ENCODE measurements at places on chromosomes 5 and 9. TPM values are rescaled to one million over a fixed set of nuclear protein-coding genes. Genes with fewer than 3 reads are reported as not detected.

- H3K27ac ChIP-seq: no peak overlapping the region
- no peak overlapping the region for H3K4me3 ChIP-seq
- H3K4me1 ChIP-seq: no peaks in the 10 kb centered on the region
- no peaks in the 10 kb centered on the region for H3K36me3 ChIP-seq
Observed at GRCh38 chr5:40226906-40227305, 452.8 kb upstream of the PTGER4 start.

IFNA13 gene
- total RNA-seq: not detected

FUT7 gene
- 0.27 TPM for total RNA-seq

DNA sequence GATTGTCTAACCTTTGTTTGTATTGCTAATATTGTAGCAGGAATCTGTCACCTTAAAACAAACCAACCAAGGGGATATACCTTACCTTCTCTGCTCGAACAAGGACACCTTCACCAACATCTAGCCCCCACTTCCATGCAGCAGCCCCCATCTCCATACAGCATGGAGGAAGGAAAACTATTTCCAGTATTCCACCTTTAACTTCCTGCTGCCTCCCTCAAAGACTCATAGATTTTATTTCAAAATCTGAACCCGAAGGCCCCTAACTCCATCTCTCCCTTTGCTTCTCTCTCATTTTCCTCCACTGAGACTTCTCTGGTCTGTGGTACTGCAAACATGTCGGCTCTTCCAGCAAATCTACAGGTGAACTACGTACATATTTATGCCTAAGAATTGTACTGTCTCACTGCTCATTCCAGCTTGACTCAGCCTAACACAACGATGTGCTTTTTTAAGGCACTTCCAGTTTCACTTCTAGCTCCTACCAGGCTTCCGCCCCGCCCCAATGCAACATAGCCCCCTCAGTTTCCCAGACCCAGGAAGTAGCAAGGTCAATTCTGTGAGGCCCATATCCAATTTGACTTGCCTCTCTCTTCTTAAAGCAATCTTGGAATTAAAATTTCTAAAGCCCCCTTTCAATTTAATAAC is 70.7 kb upstream of the RNF38 start:
- H3K27ac ChIP-seq: no peak overlapping the region
- peaks cover 4% of the 10 kb centered on the region for H3K4me1 ChIP-seq
- H3K36me3 ChIP-seq: no peaks in the 10 kb centered on the region
- no peak overlapping the region for H3K4me3 ChIP-seq

BSPRY gene
- 0.48 TPM for total RNA-seq

DNA sequence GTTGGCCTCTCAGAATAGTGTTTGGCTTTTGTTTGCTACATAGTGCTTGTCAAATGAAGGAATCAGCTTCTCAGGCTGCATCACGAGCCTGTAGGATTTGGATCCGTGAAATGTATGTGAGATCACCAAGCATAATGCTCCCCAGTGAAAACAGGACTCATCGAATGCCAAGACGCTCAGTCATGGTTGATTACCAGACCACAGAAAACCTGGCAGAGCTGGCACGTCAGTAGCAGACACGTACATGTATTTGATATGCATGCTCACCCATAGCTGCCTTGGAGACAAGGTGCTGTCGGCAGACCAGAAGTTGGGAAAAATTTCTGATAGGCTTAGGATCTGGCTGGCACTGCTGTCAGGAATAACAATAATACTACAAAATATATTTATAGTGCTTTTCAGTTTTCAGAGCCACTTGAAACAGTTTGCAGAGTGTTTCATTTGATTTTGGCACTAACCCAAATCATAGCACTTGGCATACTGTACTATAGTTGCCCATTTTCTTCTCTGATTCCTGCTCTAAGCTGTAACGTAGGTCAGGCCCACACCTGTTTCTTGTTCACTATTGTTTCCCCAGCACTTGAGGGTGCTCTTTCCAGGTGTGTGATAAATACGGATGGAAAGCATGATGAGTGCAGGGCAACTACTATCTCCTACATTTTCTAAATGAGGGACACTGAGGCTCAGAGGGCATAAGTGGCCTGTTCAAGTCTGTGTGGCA is 226.1 kb downstream of the NR3C1 start:
- H3K4me1 ChIP-seq: no peaks in the 10 kb centered on the region
- DNase-seq: peak; percentile 80
- no peaks in the 10 kb centered on the region for H3K36me3 ChIP-seq

- H3K36me3 ChIP-seq: no peaks in the 10 kb centered on the region
- no peak overlapping the region for H3K4me3 ChIP-seq
- no peak overlapping the region for H3K27ac ChIP-seq
Observed at GRCh38 chr5:34439601-34440000, 216.5 kb upstream of the RAI14 start.

PCDHGA5 gene
- 11.5 TPM for total RNA-seq

F2R gene
- 22.0 TPM for total RNA-seq

DNA sequence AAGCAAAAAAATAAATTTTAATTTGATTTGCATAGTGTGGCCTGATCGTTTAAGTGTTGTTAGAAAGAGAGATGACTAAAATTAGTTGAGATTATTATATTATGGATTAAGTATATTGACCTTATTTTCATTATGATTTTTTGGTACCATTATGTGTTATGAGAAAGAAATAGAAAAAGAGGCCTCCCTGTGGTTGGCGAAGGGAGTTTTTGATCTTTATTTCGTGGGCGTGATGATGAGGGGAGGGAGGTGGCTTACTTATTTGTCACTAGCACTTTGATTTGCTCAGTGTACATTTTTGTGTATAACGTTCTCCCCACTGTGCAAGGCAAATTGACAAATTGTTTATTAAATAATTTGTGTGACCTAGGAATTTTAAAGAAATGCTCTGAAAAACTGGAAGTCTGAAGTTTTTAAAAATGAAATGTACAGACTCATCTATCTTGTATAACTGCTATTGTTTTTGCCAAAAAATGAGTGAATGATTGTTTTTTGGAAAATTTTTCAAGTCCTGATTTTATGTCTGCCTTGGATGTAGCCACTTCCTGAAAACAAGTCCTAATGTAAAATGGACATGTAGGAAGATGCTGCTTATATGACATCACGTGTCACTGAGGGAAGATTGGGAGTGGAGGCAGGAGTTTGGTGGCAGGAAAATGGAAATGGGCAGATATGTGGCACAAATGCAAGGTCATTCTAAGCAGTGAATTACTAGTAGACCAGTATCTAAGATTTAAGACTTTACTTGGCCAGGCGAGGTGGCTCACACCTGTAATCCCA is 3.0 kb downstream of the DAPK1 start:
- no peaks in the 10 kb centered on the region for H3K4me1 ChIP-seq
- no peak overlapping the region for H3K4me3 ChIP-seq
- H3K27ac ChIP-seq: no peak overlapping the region
- H3K36me3 ChIP-seq: no peaks in the 10 kb centered on the region
- no peaks in the 10 kb centered on the region for H3K27me3 ChIP-seq
- DNase-seq: no peak

WDR38 gene
- total RNA-seq: not detected

DNA sequence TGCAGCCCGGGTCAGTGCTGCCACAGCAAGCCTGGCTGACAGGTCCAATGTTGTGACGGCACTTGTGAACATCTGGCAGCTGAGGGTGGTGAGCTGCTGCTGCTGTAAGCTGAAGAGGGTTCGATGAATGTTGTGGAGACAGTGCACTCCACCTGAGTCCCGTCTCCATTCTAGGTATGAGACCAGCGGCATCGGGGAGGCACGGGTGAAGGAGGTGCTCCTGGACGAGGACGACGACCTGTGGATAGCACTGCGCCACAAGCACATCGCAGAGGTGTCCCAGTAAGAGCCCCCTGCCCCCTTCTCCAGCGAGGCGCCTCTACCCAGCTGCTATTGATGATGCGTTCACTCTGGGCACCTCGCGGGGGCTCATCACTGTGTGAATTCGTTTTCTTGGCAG is 38.9 kb upstream of the CFAP157 start:
- H3K4me1 ChIP-seq: no peaks in the 10 kb centered on the region
- no peak for DNase-seq
- H3K27ac ChIP-seq: no peak overlapping the region

PCDHA5 gene
- total RNA-seq: 0.26 TPM

PCYOX1L gene
- total RNA-seq: 9.2 TPM

GRCh38 chr5:41876678-41877077 is 6.5 kb upstream of the OXCT1 start:
- peaks cover 1% of the 10 kb centered on the region for H3K4me1 ChIP-seq
- no peak overlapping the region for H3K27ac ChIP-seq
- no peak for DNase-seq
- no peaks in the 10 kb centered on the region for H3K27me3 ChIP-seq
- no peaks in the 10 kb centered on the region for H3K36me3 ChIP-seq

GMCL2 gene
- not detected for total RNA-seq

GRCh38 chr5:39518516-39518915 is 93.7 kb upstream of the DAB2 start:
- H3K4me3 ChIP-seq: no peak overlapping the region
- H3K4me1 ChIP-seq: peaks cover 2% of the 10 kb centered on the region
- no peak overlapping the region for H3K27ac ChIP-seq
- H3K36me3 ChIP-seq: no peaks in the 10 kb centered on the region

DNA sequence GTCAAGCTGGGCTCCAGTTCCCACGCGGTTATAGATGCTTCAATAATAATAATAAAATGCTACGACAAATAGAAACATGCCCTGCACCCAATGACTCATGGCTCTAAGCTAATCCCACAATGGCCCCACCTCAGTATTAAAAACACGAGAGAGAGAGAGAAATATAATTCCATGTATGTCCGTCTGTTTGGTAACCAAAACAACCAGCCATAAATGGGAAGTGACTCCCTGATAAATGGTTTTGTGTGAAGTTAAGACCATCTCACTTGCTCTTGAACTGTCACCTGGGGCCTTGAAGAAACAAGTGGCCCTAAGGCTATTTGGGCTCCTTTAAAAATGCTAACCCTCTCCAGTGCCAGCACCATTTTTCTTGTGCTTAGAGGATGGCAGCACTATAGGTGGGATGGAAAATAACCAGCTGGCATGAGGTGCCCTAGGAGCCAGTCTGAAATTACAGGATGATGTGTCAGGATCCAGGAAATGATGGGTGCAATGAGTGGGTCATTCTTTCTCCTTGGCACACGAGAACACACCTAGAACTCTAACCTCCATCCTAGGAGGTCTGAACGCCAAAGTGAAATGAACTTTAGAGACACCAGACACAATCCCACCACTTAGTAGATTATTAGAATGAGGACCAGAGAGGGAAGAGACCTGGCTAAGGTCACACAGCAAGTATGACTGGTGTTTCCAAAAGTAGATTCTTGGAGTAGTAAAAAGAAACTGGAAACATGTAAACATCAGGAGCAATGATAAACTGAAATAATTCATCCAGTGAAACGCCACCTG is 35.7 kb upstream of the ADRB2 start:
- no peak overlapping the region for H3K4me3 ChIP-seq
- H3K4me1 ChIP-seq: no peaks in the 10 kb centered on the region
- no peaks in the 10 kb centered on the region for H3K27me3 ChIP-seq
- DNase-seq: no peak
- no peaks in the 10 kb centered on the region for H3K36me3 ChIP-seq

DNA sequence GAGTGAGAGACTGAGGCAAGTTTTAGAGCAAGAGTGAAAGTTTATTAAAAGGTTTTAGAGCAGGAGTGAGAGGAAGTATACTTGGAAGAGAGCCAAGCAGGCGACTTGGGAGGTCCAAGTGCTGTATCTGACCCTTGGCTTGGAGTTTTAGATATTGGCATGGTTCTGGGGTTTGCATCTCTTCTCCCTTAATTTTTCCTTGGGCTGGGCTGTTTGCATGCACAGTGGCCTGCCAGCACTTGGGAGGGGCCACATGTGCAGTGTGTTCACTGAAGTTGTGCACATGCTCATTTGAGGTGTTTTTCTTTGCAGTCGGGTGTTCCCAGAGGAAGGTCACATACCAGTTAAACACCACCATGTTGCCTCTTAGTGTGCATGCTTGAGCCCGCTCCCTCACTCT is 464.1 kb downstream of the DMRT2 start:
- no peak overlapping the region for H3K27ac ChIP-seq
- no peaks in the 10 kb centered on the region for H3K4me1 ChIP-seq
- no peaks in the 10 kb centered on the region for H3K36me3 ChIP-seq
- no peak for DNase-seq
- H3K27me3 ChIP-seq: no peaks in the 10 kb centered on the region
- no peak overlapping the region for H3K4me3 ChIP-seq

GRCh38 chr5:68830377-68830898 is 263.4 kb upstream of the SLC30A5 start:
- H3K36me3 ChIP-seq: no peaks in the 10 kb centered on the region
- H3K4me3 ChIP-seq: no peak overlapping the region
- H3K4me1 ChIP-seq: no peaks in the 10 kb centered on the region
- DNase-seq: no peak
- no peak overlapping the region for H3K27ac ChIP-seq

FOXD4L6 gene
- not detected for total RNA-seq

GRCh38 chr5:14958188-14958587 is 86.6 kb upstream of the ANKH start:
- H3K4me3 ChIP-seq: no peak overlapping the region
- no peak overlapping the region for H3K27ac ChIP-seq
- H3K36me3 ChIP-seq: no peaks in the 10 kb centered on the region
- no peaks in the 10 kb centered on the region for H3K4me1 ChIP-seq
- no peak for DNase-seq
- H3K27me3 ChIP-seq: no peaks in the 10 kb centered on the region

DNA sequence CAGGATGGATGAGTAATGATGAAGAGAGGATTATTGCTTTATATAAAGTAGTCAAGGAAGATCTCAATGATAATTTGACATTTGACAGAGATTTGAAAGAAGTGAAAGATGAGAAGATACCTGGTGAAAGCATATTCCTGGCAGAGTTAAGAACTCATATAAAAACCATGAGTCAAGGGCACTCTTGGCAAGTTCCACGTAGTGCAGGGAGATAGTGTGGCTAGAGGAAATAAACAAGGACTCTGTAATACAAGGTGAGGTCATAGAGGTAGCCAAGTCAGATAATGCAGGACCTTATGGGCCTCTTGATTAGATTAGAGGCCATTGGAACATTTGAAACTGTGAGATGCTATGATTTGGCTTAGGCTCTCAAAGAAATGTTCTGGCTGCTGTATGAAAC is 72.3 kb downstream of the HCN1 start:
- no peak overlapping the region for H3K27ac ChIP-seq
- no peak overlapping the region for H3K4me3 ChIP-seq
- no peaks in the 10 kb centered on the region for H3K4me1 ChIP-seq
- no peak for DNase-seq

GARIN3 gene
- total RNA-seq: not detected

DNA sequence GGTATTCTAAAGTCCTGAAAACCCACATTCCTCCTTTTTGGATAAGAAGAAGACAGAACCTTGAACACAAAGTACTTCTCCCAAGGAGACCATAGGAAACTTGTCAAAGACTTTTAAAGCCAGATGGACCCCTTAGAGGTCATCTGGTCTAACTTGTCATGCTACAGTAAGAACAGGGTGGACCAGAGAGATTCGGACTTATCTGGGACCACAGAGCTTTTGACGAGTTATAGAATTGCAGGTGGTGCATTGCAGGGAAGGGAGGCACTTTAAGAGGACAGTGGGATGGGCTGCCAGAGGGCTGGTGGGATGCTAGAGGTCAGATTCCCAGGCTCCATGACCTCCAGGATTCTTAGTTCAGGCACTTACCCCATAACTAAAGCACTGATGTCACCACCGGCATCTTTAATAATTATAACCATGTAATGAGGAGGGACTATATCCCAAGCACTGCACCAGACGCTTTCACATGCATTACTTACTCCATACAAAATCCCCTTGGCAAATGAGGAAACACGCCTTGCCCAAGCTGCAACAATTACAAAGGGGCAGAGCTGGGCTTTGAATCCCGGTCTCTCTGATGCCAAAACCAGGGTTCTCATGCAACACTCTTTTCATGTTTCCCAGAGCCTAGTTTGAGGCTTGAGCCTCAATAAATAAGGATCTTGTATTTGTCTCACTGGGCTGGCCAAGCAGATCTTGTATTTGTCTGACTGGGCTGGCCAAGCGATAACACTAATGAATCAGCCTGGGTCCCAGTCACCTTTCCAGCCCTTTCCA is 12.8 kb upstream of the GPX3 start:
- no peaks in the 10 kb centered on the region for H3K4me1 ChIP-seq
- no peaks in the 10 kb centered on the region for H3K27me3 ChIP-seq
- H3K27ac ChIP-seq: no peak overlapping the region
- no peak overlapping the region for H3K4me3 ChIP-seq
- no peaks in the 10 kb centered on the region for H3K36me3 ChIP-seq

Measured in aorta (tissue), 5 donors.